ENCODE measurements at places on chromosomes 12 and 14. TPM values are rescaled to one million over a fixed set of nuclear protein-coding genes. Genes with fewer than 3 reads are reported as not detected.
A peak's percentile ranks its signal among the peaks of the same experiment; 100 is the strongest.

Gene NRXN3
- polyA plus RNA-seq: 0.19 TPM

Gene MMP14
- polyA plus RNA-seq: 25.7 TPM

Gene YY1
- polyA plus RNA-seq: 18.4 TPM

Gene ESPL1
- 0.18 TPM for polyA plus RNA-seq

Gene DPF3
- polyA plus RNA-seq: 21.2 TPM

GRCh38 chr12:95114766-95115405, 41.5 kb upstream of the NR2C1 start:
- no peak for DNase-seq

DNA sequence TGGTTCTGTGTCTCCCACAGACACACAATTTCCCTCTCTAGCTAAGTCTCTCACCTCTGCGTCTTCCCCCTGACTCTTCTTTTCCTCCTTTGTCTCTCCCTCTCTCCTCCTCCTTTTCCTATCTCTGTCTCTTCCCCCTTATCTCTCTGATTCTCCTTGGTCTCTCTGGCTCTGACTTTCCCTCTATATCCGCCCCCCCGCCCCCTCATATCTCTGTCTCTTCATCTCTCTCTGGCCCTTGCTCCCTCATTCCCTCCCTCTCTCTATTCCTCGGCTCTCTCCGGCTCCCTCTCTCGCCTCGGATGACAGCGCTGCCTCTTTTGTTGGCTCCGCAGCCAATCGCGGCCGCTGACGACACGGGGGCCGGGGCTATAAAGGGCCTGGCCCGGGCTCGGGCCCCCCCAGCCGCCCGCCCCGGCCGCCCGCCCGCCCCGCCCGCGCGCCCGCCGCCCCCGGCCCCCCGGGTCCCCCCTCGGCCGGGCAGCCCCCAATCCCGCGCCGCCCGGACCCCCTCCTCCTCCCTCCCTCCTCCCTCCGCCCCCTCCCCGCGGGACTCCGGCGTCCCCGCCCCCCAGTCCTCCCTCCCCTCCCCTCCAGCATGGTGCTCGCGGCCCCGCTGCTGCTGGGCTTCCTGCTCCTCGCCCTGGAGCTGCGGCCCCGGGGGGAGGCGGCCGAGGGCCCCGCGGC, at the start of gene GDF11:
Gene GDF11, plus strand, starts transcription at position 404 of the 687 bp plus-strand sequence. Its CDS starts 195 bp downstream, at position 599.
- peak; percentile 86 for DNase-seq

DNA sequence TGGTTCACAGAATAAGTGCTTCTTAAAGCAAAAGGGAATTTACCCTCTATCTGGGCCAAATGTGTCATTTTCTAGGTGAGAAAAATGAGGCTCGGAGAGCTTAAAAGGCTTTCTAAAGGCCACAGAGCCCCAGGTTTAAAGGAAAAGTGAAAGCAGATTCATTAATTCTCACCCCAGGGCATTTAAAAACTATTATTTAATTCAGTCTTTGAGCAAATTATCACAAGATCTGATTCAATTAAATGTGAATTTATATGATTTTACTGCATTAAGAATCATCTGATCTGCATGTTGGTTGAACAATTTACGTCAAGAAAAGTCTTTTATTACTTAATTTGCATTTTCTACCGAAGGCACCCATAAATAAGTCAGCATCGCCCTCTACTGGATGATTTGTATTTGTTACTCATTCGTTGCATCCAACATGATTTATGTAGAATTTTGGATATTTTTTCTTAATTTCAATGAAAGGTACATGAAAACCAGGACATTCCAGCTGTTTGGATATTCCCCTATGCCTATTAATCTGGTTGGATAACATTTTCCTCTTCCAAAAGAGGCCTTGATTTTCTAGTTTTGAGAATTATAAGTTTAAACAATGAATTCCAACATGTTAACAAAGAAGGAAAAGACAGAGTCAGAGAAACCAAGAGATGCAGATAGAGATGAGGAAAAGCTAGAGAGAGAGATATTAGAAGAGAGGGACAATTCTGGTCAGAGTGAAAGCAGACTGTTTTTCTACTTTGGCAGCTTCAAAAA, 19.1 kb upstream of the DHRS7 start:
- no peak for DNase-seq

- no peak for DNase-seq
Measured at GRCh38 chr12:130628304-130628703, 87.8 kb downstream of the RIMBP2 start.

DNA sequence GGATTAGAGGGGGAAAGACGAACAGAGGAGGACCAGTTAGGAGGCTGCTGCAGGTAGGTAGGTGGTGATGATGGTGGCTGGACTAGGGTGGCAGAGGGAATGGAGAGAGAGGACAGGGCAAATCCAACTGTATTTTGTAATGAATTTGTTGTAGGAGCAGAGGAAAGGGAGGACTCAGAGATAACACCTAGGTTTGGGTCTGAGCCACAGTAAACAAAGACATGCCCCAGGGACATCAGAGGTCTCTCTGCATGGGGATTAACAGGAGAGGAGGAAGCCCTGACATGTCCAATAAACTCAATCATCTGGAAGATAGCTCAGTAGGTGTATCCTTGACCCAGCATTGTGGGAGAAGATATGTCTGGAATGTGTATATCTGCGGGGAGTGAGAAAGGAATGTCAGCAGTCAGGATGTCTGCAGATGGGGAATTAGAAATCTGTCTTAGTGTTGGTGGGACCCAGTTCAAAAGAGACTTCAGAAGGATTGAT, 4.7 kb upstream of the SLC48A1 start:
- no peak for DNase-seq

- peak; percentile 67 for DNase-seq
Measured at GRCh38 chr12:126936181-126936851, 1330.7 kb upstream of the TMEM132C start.

DNA sequence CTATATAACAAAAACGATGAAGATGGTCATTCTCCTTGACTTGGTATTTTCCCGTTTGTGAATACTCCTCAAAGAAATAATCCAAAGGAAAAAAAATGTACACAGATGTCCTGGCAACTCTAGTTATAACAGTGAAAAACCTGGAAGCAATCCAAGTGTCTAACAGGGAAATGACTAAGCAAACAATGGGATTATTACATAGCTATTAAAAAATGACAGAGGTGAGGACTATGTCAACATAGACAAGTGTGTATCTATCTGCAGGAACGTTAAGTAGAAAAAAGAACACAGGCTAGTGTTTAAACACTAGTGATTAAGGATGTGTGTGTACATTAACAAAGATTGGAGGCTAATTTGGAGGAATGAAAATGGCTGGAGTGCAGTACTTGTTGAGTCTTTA, 5.9 kb upstream of the APOLD1 start:
- no peak for DNase-seq

DNA sequence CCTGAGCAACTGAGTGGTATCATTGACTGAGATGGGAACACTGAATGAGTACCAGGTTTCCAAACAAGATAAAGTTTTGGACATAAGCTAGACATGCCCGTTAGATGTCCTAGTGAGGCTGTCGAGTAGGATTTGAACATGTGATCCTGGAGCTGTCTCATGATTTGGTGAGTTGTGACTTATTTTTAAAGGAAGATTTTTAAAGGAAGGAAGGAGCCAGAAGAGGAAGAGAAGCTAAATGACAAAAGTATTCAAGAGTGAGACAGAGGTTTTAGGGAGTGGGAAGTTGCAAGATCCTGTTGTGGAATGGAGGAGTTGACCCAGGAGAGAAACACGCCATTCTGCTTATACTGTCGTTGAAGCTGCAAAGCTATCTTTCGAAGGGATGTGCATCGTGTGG, 82.1 kb downstream of the SAMD4A start:
- DNase-seq: no peak

GRCh38 chr14:105249182-105250007, 1.1 kb downstream of the BTBD6 start:
- DNase-seq: no peak

DNA sequence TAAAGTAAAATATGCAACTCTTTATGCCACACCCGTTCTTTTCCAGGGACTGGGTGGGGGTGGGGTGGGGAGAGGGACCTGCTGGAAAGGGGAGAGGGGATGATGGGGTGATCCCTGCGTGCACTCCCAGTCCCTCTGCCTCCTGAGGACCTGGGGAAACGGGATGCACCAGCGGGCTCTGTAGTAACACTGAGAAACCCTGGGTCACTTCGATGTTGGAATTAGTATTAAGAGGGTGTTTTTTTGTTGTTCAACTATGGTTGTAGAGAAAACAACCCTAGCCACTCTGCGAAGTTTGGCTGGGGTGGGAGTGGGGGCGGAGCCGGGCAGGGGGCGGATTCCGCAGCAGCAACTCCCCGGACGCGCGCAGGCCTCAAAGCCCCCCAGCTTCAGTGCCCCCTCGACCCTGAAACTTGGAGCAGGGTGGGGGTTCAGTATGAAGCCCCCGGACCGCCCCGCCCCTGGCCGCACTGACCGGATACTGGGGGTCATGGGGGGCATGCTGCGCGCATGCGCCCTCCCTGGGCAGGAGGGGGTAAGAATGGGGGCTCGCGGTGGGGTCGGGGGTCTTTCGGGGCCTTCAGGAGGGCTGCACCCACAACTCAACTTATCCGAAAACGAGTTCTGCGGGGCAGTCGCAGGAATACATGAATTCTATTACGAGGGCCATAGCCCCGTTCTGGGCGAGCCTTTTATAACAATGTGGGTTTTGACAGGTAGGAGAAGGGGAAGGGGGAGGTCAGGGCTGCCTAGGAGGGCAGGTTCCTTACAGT, 1.3 kb upstream of the ARHGEF25 start:
- peak; percentile 70 for DNase-seq

DNA sequence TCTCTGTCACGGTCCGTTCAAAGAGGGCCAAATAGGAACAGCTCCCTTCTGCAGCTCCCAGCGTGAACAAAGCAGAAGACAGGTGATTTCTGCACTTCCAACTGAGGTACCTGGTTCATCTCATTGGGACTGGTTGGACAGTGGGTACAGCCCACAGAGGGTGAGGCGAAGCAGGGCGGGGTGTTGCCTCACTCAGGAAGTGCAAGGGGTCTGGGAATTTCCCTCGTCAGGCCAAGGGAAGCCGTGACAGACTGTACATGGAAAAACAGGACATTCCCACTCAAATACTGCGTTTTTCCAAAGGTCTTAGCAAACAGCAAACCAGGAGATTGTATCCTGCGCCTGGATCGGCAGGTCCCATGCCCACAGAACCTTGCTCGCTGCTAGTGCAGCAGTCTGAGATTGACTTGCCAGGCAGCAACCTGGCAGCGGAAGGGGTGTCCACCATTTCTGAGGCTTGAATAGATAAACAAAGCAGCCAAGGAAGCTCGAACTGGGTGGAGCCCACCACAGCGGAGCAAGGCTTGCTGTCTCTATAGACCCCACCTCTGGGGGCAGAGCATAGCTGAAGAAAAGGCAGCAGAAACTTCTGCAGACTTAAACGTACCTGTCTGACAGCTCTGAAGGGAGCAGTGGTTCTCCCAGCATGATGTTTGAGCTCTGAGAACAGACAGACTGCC, 22.7 kb downstream of the SLC38A1 start:
- no peak for DNase-seq

- DNase-seq: no peak
Measured at GRCh38 chr14:89903340-89903952, 51.1 kb downstream of the EFCAB11 start.

GRCh38 chr14:90774316-90774715, 41.9 kb downstream of the TTC7B start:
- no peak for DNase-seq

DNA sequence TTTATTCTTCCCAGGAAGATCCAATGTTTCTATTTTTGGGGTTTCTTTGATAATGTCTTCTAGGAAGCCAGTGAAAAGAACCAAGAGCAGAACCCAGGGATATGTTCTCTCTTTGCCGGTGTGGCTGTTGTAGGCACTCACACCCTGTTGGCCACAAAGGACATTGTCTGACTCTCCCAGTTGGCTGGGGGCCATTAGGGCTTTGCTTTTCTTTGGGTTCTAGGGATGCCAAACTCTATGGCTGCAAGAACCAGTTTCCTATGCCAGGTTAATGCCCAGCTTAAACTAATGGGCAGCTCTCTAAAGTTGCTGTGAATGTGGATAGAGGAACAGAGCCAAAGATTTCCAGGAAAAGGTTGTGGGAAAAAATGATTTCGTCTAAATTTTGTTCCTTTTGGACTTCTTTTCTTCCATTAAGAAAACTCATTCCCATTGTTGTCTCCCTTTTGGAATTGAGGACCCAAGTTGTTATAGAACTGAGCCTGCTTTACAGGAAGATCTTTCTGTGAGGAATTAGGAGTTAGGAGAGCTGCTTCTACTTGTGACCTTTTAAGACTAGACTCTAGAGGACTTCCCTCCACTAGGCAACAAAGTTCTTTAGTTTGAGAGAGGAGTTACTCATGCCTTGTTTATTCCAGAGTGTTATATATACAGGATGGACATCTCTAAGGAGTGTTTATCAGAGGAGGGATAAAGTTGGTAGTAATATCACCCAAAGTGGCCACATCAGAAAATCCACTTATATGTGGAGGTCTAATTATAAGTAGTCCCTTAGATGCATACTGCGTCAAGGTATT, 13.1 kb downstream of the COPZ1 start:
- DNase-seq: no peak

- DNase-seq: no peak
Measured at GRCh38 chr12:20704860-20705259, 9.7 kb downstream of the SLCO1C1 start.

GRCh38 chr14:71231521-71232393, 324.5 kb downstream of the PCNX1 start:
- no peak for DNase-seq

- DNase-seq: no peak
Measured at GRCh38 chr14:101780887-101781239, 19.4 kb downstream of the PPP2R5C start.

DNA sequence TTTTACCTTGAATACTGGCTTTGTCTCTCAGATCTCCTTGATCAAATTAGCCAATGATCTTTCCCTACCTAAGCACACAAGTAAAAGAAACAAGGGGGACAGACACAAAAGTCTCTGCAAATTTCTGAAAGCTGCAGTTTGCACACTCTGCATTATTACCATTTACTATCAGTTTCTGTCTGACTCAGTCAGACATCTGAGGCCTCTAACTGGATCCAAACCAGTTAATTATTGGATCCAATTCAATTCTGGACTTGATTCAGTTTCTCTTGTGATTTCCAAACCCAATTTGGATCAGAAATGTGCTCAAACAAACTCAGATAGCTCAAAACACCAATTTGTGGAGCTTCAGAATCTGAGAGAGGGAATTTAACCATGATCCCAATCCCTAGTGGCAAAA, 16.6 kb downstream of the SSTR1 start:
- DNase-seq: no peak

- DNase-seq: no peak
Measured at GRCh38 chr12:26399381-26399780, 204.0 kb downstream of the SSPN start.

GRCh38 chr12:102182635-102183034, 15.0 kb downstream of the PMCH start:
- DNase-seq: no peak

DNA sequence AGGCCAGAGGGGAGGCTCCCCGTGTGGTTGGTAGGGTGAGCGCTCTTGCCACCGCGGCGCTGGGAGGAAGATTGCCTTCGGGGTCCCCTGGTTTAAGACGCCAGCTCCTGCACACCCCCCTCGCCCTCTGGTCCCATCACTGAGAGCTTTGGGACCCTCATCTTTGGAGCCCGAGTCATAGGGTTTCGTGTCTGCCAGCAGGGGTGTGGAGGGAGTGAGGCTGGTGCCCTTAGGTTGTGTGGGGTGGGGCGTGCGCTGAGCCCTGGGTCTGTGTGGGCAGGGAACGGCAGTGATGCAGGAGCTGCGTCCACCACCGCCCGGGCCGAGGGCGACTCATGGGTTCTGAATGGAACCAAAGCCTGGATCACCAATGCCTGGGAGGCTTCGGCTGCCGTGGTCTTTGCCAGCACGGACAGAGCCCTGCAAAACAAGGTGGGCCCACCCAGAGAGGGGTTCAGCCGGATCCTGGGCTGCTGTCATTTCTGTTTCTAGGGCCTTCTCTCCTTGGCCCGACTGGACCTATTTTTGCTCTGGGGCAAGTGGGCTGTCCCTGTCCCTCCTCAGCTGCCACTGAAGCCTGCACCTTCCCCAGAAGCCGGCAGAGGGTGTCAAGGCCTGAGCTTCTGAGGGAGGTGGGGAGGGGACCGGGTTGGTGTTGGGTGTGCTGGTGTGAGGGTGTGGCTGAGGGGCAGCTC, 12.1 kb downstream of the ACADS start:
- DNase-seq: no peak
